Amygdala (tissue), 56 donors: ENCODE measurements at places on chromosomes 16 and 17.

- no peak for DNase-seq
Measured at GRCh38 chr16:49484451-49484849, 110.8 kb downstream of the C16orf78 start.

DNA sequence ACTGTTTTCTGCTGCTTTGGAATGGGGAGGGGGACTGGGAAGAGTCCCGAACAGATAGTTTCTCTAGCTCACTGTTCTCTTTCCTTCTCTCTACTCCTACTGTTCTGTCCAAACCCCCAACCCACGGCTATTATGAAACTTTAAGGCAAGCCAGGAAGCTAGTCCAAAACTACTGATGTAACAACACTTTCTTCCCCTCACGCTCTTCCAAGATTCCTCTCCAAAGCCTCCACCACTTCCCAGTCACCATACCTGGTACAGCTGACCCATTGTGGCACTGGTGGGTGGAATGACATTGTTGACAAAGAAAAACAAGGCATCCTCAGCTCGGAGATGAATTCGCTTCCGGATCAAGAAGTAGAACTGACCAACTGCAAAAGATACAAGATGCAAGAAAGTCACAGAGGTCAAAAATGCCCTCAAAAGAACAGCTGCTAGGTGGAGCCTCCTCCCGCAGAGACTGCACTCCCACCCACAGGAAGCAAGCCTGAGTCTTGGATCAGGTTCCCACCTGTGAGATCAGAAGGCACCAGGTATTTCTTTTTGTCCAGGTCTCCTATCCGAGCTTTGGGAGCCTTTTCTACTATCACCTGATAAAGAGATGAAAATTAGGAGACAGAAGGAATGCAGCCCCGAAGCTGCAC, 1.0 kb downstream of the GABARAP start:
- no peak for DNase-seq

- DNase-seq, result no peak
Measured at GRCh38 chr17:30244853-30245385, 9.4 kb upstream of the SLC6A4 start.

- DNase-seq, result peak; percentile 80
Measured at GRCh38 chr16:18983565-18984434, at the start of gene TMC7. Gene TMC7, plus strand, starts transcription at chr16:18983934. Its CDS starts 130 bp downstream, at chr16:18984064.

GRCh38 chr16:12390644-12391043, 413.0 kb downstream of the CPPED1 start:
- no peak for DNase-seq

- DNase-seq, result no peak
Measured at GRCh38 chr17:12089809-12090384, 69.2 kb downstream of the MAP2K4 start.

DNA sequence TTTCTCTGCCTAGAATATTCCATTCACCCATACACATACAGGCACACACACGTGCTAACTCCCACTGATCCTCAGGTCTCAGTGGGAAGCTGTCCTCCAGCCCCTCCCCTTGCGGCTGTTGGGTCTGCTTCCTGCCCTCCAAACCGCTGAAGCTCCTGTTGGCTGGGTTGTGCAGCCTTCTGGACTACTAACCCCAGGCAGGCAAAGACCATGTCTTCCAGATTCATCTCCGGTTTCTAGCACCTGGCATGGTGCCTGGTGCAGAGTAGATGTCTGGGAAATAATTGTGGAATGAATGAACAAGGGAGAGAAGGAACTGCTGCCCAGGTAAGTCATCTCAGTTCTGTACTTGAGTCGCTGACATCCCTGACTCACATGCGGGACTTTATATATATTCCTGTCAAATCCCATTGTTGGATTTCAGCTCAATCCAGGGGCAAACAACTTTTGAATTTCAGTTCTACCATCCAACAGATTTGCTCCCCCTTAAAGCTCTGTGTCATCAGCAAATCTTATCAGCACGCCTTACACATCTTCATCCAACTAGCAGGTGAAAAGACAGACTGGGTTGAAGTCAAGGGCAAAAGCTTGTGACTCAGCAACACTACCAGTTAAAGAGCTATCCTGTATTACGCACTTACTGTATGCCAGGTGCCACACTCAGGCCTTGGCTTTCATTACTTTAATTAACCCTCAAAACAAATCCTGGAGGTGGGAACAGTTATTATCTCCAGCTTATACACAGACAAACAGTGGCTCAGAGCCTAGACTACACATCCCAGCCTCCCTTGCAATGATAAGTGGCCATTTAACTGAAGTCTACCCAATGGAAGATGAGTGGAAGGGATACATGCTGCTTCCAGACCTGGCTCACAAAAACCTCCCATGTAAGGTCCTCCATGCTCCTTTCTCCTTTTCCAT, 51.1 kb downstream of the SRCIN1 start:
- no peak for DNase-seq

- no peak for DNase-seq
Measured at GRCh38 chr16:3144321-3144983, 9.6 kb downstream of the ZNF213 start.

DNA sequence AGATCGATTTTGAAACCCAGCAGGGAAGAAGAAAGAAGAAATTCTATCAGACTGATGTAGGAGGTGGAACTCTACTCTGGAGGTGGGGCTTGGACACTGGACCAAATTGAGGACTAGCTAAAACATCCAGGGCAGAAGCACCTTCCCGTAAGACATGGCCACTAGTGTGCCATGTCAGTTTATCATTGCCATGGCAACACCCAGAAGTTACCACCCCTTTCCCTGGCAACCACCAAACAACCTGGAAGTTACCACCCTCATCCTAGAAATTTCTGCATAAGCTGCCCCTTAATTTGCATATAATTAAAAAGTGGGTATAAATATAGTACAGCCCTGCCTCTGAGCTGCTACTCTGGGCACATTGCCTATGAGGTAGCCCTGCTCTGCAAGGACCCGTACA, 66.7 kb downstream of the NACA2 start:
- DNase-seq, result no peak

DNA sequence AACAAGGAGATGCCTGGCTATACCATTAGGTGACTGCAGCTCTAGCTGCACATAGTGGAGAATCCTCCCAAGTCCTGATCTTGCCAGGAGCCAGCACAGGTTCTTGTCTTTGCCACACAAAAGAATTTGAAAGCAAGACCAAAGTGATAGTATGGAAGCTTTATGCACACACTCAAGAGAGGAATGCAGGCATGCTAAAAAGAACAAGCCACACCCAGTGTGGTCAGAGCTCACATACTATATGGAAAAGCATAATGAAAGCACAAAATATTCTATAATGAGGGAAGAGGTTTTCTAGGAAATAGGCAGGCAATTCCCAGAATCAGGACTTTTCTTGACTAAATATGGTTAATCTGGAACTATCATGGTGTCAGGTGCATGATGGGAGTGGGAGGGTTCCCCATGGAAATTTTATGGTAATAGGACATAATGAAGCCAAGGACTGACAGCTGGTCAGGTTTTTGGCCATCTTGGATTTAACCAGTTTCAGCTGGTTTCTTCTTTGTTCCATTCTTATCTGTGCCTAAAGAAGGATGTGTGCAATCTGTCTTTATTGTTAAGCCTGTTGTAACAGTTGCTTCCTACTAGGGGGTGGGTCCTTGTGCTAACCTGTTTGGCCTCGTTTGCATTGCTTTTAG, 171.6 kb downstream of the ZNF18 start:
- DNase-seq, result no peak

- DNase-seq, result no peak
Measured at GRCh38 chr16:83592778-83593177, 215.0 kb upstream of the HSBP1 start.

GRCh38 chr17:9195411-9195810, 174.1 kb downstream of the NTN1 start:
- no peak for DNase-seq

DNA sequence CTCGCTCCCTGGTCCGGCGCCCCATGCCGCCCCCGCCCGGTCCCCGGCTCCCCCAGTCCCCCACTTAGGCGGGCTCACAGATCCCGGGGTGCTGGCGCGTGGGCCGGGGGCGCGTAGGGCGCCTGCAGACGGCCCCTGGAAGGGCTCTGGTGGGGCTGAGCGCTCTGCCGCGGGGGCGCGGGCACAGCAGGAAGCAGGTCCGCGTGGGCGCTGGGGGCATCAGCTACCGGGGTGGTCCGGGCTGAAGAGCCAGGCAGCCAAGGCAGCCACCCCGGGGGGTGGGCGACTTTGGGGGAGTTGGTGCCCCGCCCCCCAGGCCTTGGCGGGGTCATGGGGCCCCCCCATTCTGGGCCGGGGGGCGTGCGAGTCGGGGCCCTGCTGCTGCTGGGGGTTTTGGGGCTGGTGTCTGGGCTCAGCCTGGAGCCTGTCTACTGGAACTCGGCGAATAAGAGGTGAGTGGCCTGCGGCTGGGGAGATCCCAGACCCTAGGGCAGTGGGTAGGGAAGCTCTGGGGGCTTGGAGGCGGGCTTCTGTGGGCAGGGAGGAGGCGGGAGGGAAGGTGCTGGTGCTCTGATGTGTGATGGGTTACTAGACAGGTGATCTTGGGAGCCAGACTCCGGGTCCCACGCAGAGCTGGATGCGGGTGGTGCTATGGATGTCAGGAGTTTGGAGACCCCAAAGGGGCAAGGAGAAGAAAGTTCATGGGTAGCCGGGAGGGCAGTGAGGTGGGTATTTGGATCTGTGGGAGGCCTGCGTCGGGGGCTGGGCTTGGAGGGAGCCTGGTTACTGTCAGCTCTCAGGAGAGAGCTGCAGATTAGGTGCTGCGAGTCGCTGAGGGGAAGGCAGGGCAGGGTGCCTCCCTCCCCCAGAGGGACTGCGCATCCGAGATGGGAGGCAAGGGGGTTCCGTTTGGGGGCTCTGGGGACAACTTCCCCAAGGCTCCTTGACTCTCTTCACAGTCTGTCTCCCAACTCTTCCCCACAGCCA, 560 bp downstream of the EFNB3 start:
- DNase-seq, result no peak

DNA sequence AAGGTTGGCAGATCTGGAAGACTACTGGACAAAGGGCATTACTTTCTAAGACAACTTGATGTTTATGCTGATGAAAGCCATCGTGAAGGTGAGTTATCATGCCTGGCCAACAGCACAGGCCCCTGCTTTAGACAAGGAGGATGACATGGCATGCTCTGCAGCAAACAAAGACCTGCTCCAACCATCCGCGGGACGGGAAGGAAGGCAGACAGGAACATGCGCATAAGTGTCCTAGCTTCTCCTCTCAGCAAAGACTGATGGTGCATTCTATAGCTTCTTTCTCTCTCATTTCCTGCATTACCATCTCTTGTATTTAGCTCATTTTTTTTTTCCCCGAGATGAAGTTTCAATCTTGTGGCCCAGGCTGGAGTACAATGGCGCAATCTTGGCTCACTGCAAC, 5.4 kb downstream of the NPLOC4 start:
- no peak for DNase-seq

- no peak for DNase-seq
Measured at GRCh38 chr17:26773189-26774188, 520.4 kb upstream of the WSB1 start.

- no peak for DNase-seq
Measured at GRCh38 chr16:81445143-81445961, 744 bp downstream of the CMIP start.

DNA sequence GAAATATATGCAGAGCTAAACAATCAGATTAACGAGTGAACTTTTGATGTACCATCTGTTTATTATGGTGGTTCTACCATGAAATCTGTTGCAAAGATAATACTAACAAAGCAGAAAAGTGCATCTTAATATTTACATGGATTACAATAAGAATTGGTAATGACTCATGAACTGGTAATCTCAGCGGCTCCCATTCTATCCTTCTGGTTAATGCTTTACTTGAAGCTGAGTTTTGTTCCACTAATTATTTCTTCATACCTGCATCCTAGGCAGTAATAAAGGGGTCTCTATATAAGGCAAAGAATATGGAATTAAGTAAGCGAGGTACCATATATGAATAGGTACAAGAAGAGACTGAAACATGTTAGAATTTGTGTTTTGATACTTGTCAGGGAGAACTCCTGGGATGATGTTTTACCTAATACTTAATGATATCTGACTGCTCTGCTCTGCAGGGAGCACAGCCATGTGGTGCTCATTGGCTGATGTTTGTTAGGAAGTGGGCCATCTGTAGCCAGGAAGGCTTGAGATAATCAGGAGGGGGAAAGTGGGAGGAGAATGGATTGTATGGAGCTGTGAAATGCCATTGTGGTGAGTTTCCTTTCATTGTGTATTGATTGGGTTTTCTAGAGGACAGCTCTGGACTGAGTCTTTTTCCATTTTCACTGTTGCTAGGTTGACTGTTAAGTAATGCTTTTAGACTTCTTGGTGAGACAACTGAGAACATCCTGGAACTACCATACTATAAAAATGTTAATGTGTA, 52.6 kb downstream of the MAP2K6 start:
- no peak for DNase-seq

DNA sequence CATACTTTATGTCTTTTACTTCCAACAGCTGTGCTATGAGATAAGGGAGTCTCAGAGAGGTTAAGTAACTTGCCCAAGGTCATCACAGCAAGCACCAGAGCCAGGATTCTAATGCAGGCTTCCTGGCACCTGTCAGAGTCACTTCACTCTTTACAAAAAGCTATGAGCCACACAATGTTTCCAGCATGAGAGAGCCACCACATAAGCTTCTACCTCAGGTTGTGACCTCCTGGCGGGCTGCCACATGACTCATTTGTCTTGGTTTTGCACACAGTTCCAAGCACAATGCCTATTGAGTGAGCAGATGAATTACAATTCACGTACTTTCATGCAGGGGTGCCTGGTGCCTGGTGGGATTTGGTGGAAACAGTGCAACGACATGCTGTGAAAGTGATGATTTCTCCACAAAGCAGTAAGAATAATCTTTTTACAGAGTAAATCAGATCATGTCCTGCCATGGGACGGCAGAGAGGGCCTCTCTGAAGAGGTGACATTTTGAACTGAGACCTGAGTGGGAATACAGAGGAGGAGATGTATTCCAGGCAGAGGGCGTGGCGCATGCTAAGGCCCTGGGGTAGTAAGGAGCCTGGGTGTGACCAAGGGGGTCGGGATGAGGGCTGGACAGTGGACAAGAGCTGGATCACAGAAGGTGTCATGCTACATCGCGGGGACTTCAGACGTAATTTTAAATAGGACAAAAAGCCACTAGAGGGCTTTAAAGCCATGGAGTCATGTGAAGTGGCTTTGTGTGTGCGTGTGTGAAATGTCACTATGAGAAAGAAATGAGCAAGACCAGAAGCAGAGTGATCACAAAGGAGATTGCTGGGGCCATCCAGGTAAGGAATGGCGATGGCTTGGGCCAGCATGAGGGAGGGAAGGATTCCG, 53.4 kb downstream of the CACNG3 start:
- DNase-seq, result no peak

DNA sequence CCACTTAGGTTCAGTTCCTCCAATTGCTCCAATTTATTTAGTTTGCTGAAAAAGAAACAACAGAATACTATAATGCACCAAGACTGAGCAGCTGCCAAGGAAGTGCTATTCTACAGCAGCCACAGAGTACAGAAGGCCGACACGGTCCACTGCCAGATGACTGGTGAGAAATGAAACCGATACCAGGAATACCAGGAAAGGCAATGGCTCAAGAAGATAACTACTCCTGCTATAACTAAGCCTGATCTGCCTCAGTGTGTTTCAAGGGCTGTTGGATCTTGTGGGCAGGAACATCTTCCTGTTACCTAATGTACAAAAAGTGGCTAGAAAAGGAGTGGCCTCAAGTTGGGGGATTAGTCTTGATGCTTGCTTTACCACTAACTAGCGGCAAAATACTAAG, 32.8 kb downstream of the MARVELD3 start:
- DNase-seq, result no peak

- no peak for DNase-seq
Measured at GRCh38 chr17:73566905-73567782, 77.1 kb downstream of the SDK2 start.
